ENCODE measurements at places on chromosomes 3 and 15.

- DNase-seq = no peak
Measured at GRCh38 chr15:79406210-79406609, 25.9 kb upstream of the MINAR1 start.

DNA sequence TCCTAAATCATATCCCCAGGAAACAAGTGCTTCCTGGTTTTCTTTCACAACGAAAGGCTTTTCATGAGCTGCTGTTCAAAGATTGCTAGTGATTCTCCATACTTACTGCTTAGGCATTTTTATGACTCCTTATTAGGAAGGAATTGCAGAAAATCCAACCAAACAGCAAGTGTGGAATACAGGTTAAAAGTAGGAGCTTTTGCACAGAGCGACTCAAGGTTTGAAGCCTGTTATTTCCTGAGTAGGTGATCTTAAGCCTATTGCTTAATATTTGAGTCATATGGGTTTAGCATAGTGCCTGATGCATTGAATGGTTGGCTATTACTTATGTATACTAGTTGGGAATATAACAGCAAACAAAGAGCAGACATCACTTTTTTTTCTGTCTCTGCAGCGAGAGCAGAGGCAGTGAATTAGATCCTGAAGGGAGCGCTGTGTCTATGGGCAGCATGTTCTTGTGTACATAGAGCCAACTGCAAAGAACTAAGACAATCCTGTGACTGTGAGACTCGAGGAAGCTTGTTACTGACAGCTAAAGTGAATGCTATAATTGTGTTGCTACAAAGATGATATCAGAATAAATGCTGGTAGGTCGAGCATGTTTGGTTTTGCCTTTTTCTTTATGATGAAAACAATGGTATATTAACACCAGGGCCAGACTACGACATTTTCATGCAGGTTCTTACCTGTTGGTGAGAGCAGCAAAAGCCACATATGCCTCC, 6.3 kb downstream of the TM4SF1 start:
- DNase-seq = no peak

DNA sequence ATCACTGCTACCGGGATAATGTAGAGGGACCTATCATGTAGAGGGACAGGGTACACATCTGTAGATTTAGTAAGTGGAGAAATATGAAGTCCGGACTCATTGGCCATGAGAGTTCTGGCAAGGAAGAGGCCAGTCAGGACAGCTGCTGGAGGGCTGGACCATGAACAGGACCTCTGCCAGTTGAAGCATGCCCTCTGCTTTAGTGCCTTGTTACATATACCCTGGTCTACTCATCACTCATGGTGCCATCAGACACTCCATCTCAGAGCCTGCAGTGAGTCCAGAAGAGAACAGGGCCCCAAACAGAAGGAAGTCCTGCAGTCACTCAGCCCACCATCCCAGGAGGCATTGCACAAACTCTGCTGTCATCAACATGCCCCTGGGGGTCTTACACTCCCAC, 54.7 kb upstream of the CA12 start:
- no peak for DNase-seq

DNA sequence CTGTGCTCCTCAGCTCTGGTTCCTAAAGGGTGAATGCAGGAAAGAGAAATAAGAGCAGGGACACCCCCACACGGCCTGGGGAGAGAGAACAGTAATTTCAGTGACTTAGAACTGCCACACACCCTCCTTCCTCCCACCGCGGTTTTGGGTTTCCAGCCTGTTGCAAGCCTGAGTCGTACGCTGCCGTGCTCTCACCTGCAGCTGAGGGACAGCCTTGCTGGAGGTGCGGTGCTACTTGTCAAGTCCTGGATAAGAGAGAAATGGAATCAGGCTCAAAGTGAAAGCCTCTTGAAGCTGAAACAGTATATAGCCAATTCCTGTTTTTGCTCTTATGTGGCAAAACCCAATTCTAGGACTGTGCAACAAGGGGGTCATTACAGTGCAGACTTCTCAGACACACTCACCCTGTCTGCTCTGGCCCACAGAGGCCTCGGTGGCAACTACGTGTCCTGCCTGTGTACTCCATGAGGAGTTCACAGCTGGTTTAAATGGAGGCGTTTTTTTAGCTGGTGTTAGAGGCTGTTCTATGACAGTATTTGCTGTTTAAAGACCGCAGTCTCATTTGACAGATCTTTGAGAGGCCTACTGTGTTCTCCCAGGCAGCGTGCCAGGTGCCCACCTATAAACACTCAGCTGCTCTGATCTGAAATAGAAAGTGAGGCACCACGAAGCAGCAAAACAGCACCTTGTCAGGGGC, 42.9 kb downstream of the TBC1D2B start:
- peak; percentile 53 for DNase-seq

DNA sequence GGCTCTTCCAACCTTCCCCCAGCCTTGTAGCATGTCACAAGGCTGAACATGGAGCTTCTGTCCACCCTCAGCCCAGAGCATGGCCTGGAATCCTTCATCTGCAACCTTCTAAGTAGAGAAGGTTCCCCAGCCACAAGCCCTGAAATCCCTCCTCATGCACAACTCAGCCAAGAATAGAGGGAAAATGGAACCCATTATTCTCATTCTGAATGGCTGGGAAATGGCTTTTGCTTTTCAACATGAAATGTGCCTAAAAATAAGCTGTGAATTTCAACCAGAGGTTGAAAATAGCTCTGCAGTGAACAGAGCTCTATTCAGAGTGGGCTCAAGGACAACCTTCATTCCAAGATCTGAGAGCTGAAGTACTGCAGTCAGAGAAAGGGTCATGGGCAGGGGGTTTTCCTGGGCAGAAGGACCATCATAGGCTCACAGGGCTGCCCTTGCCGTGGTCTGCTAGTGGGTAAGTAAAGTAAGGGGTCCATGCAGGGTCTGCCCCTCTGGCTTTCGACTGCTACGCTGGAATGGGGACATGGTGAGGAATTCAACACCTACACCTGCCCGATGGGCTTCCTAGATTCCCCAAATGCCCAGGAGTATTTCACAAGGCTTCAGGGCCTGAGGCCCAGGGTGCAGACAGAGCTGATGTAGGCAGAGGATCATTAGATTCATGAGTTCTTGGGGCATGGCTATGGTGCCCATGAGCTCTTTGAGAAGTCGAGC, 35.9 kb downstream of the POC1A start:
- no peak for DNase-seq

- no peak for DNase-seq
Measured at GRCh38 chr3:138148503-138148902, 16.3 kb upstream of the A4GNT start.

- no peak for DNase-seq
Measured at GRCh38 chr3:115693868-115694267, 70.6 kb downstream of the GAP43 start.

Measured in activated CD8-positive, alpha-beta memory T cell treated with anti-CD3 and anti-CD28 coated beads for 1 hour (primary cell).